Suppressor macrophage treated with lipopolysaccharide for 1 hour (primary cell): ENCODE measurements at places on chromosomes 4 and X.
A peak's percentile ranks its signal among the peaks of the same experiment; 100 is the strongest.

DNA sequence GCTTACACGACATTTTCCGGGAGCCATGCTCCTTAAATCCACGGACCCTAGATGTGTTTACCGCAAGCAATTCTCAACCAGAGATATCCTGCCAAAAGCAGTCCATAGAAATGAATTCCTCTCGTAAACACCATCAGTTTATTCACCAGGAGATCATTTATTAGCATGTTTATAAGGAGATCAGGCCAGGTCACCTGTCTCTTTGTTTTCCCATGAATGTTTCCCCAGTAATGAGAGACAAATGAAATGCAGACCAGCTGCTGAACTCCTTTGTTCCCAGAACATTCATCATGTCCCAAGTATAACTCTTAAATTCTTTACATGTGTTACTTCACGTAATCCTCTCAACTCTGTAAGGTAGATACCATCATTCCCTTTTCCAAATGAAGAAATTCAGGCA, 137.1 kb downstream of the DDX53 start:
- no peak for DNase-seq

DNA sequence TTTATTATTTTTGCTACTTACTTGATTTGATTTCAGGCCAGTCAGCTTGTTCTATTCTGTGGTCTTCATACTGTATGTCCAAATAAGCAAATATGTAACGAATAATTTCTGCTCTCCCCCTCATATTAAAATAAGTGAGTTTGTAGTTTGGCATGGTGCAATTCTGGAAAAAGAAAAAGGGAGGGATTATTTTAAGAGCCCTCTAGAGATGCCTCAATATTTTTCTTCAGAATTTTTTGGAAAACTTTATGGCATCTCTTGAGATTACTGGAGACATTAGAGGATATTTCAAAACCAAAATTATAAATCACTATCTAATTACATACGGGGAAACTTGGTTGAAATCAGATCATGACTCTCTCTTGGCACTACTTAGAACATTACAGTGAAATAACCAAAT, 8.2 kb downstream of the HPGDS start:
- DNase-seq = no peak

GRCh38 chrX:152932144-152932543, 34.3 kb downstream of the ZNF185 start:
- DNase-seq = no peak

GRCh38 chr4:24917076-24917856, 4.4 kb upstream of the CCDC149 start:
- DNase-seq = no peak

DNA sequence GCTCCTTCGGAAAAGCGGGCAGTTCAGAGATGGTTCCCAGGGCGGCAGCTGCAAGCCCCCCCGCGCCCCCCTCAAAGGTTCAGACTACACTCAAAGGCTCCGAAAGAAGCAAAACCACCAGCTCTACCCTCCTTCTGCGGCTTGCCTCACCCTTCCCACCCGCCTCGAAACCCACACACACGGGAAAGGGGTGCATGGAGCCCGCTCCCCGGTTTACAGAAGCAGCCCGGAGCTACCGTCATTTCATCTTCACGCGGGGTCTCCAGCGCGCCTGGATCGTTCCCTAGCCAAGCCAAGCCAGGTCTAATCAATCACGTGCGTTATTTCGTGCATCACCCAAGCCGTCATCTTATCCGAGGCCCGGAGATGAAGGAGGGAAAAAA, 1.2 kb downstream of the NLGN4X start:
- no peak for DNase-seq

DNA sequence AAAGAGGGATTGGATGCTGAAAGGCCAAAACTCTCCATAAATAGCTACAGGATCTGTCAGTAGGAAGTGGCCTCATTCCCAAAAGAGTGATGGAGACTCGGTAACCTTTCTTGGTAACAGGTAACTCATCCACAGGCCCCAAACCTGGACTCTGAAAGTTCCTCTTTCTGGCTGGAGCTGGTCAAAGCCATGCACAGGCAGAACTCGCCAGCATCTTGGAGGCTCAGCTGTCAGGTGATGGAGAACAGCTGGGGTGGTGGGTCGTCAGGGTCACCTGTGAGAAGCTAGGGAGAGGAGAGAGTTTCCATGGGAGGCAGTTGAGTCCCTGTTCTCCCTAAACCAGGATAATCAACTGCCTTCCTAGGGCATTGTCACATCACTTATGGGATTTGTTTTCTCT, 354.3 kb upstream of the GATB start:
- DNase-seq = no peak

DNA sequence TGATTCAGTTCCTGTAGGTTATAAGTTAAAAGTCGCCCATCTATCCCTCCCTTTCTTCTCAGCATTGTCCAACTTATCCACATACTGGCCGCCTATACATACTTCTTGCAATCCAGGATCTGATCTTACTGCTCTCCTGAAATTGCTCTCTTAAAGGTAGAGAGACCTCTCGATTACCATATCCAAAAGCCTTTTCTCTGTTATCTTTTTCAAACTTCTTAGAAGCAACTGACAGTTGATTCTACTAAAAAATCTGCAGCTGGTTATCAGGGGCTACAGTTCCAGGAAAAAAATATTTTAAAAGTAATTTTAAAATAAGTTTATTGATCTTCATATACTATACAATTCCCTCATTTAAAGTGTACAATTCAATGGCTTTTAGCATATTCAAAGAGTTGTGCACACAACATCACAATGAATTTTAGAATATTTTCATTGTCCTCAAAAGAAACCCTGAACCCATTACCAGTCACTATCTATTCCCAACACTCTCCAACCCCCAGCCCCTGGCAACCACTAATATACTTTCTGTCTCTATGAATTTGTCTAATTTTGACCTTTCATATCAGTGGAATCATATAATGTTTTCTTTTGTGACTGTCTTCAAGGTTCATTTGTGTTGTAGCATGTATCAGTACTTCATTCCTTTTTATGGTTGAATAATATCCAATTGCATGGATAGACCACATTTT, 102.0 kb downstream of the HDAC8 start:
- no peak for DNase-seq

DNA sequence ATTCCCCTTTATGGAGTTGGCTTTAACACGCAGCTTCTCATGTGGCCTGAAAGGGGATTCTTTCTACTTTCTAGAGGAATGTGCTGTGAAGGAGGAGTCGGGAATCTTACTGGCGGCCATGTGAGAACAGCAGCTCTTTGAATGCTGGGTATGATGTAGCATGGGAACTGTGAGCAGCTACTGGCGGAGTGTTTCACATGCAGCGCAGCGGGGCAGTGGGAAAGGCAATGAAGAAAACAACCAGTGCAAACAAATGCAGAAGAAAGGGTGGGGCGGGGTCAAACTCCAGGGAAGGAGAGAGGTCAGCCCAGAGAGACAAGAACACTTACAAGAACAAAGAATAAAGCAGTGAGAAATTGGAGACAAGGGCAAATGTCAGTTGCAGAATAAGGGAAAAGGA, 363.8 kb upstream of the FTHL17 start:
- no peak for DNase-seq

GRCh38 chrX:49186125-49187027, at the start of gene PRICKLE3:
Gene PRICKLE3 (minus strand): TSS chrX:49186373. CDS start chrX:49186297, 76 bp downstream.
- peak; percentile 74 for DNase-seq

DNA sequence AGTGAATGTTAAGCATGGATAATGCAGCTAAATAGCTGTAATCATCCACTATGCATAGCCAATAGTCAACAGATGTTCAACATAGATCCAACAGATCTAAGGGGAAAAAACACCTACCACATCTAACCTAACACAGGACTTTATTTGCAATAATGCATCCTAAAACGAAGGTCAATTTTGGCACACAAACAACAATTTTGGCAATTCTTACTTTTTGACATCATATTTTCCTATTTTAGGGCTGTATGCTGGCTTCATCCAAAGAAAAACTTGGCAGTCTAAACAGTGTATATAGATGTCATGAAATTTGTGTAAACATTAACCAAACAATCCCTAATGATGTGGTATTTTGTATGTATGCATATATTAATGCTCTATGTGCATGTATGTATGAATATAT, 33.2 kb downstream of the UNC5C start:
- no peak for DNase-seq

DNA sequence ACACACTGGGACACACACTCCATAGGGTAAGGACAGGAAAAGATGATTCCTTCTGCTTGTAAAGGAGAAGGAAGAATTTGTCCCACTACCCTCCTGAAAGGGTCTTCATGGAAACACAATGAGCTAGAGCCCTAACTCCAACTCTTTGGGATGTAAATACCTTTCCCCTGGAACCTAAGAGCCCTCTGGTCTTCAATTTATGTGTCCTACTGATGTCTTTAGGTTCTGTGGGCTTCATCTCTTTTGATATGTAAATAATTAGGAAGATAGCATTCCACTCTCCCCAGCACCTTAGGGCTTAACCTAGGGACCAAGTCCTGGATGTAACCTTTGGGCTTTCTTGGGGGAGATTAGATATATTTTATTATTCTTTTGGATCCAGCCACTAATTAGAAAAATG, 38.3 kb downstream of the PF4 start:
- DNase-seq = no peak

DNA sequence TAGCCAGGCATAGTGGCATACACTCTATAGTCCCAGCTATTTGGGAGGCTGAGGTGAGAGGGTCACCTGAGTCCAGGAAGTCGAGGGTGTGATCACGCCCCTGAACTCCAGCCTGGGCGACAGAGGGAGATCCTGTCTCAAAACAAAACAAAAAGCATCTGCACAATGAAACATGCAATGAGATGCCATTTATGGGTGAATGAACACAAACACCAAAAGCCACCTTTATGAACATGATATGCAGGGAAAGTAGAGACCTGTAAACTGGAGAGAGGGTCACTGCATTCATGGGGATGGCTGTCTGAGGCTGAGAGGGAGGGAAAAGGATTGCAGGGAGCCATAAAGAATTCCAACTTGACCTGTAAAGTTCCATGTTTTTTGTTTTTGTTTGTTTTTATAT, 70.7 kb downstream of the EVC start:
- DNase-seq = peak; percentile 8

GRCh38 chr4:91222014-91222413, 1081.8 kb upstream of the GRID2 start:
- DNase-seq = no peak

- DNase-seq = no peak
These were observed 597.7 kb upstream of the TENM3 start for GRCh38 chr4:181645489-181645888.

GRCh38 chrX:119871245-119871598, 311 bp downstream of the RNF113A start:
- DNase-seq = peak; percentile 39

GRCh38 chr4:15868111-15868510, 70.4 kb downstream of the FGFBP1 start:
- DNase-seq = peak; percentile 57

GRCh38 chr4:163157157-163157556, 9.5 kb downstream of the NAF1 start:
- DNase-seq = no peak

- DNase-seq = peak; percentile 68
These were observed at the start of gene TLR3 for GRCh38 chr4:186068581-186069348. Gene TLR3 (plus strand): TSS chr4:186069156. CDS start chr4:186076620, 7,464 bp downstream.
